Stimulated activated CD8-positive, alpha-beta memory T cell treated with anti-CD3 and anti-CD28 coated beads, Interleukin-15, amount 100 ng/mL, for 24 hours (primary cell): ENCODE measurements at places on chromosomes 1 and 21.

DNA sequence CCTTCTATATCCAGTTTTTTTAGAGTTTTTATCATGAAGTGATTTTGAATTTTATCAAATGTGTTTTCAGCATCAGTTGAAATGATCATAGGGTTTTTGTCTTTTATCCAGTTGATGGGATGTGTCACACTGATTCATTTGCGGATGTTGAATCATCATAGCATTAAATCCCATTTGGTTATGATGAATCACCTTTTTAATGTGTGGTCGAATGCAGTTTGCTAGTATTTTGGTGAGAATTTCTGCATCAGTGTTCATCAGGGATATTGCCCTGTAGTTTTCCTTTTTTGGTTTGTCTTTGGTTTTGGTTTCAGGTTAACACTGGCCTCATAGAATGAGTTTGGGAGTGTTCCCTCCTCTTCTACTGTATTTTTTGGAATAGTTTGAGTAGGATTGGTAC, 80.3 kb downstream of the DIRAS3 start:
- DNase-seq = no peak

- no peak for DNase-seq
These were observed 55.7 kb downstream of the CAPZB start for GRCh38 chr1:19429611-19430010.

GRCh38 chr1:168811176-168811575, 82.2 kb upstream of the DPT start:
- DNase-seq = no peak

DNA sequence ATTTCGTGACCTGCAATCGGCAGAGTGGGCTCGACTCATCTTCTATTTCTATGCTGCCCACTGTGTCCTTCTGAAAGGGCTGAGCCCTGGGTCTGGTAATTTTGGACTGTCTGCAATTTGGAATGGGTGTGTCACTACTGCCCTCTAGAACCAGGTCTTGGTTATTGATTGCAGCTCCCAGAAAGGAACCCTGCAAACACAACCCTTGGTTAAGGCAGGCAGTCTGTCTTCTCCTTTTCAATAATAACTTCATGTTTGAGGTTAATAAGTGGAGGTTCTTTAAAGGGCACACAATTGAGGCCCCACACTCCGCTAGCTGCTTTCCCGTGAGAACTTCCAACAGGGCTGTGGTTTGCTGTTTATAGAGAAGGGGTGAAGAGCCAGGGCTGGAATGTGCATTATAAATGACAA, 79.9 kb upstream of the LYST start:
- DNase-seq = no peak

DNA sequence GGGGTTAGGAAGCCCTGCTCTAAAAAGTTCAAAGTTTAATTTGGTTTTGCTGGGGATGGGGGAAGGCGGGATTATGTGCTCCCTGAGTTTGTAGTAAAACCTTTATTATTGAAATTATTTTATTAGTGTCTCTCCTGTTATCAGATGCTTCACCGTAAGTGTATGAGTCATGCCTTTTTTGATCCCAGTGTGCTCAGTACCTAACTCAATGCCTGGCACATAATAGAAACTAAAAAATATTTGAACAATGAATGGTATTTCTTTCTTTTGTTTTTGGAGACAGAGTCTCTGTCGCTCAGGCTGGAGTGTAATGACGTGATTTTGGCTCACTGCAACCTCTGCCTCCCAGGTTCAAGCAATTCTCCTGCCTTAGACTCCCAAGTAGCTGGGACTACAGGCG, 6.4 kb downstream of the SNRPE start:
- DNase-seq = no peak

- DNase-seq = no peak
These were observed 450 bp downstream of the SDE2 start for GRCh38 chr1:225998560-225999226.

DNA sequence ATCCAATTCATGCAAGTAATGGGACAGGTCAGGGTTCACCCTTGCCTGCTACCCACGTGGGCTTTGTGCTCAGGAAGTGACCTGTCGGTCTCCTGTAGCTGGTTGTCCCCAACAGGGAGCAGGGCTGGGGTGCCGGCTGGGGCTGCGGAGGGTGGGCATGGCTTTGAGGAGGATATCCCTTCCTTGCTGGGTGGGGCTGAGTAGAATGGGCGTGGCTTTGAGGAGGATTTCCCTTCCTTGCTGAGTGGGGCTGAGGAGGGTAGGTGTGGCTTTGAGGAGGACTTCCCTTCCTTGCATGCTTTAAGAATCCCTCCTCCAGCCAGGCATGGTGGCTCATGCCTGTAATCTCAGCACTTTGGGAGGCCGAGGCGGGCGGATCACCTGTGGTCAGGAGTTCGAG, 151.3 kb downstream of the CLIC6 start:
- DNase-seq = no peak

GRCh38 chr1:18936814-18937481, 19.5 kb downstream of the IFFO2 start:
- DNase-seq = no peak

DNA sequence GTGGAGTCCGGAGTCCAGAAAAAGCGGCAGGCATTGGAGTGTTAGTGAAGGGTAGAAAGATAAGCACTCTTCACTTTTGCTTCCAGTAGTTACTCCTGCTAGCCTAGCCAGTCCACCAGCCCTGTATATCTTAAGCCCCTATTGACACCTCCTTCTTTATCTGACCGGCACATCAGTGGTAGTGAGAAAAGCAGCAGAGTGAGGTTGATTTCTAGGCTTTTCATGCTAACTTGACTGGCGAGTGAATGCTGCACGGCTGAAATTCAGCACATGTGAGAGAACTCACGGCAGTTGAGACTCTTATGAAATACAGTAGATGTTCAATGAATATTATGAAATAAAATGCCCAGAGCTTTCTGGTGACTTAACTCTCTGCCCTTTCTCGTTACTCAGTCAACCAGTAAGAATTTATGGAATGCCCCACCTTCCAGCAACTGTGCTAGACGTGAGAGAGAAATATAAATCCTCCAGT, 128.2 kb downstream of the CACHD1 start:
- no peak for DNase-seq

DNA sequence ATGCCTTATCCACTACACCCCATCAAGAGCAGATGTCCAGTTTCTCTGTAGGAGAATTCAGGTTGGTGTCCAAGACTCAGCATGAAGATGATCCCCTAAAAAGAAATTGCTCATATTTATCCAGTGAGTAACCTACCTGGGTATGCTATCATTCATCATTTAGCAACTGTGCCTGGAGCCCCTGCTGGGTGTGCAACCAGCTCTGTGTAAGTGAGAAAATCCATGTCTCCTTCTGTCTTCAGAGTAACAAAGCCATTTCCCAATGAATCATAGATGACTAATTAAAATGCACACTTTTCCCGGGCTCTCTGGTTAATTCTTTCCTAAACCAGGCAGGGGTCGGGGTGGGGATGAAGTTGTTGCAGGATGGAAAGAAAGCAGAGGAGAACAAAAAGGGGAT, 35.8 kb downstream of the OLFML3 start:
- no peak for DNase-seq

- no peak for DNase-seq
These were observed 19.6 kb upstream of the TCEA3 start for GRCh38 chr1:23444104-23444533.

- no peak for DNase-seq
These were observed 18.5 kb upstream of the SAMD11 start for GRCh38 chr1:905071-905749.

DNA sequence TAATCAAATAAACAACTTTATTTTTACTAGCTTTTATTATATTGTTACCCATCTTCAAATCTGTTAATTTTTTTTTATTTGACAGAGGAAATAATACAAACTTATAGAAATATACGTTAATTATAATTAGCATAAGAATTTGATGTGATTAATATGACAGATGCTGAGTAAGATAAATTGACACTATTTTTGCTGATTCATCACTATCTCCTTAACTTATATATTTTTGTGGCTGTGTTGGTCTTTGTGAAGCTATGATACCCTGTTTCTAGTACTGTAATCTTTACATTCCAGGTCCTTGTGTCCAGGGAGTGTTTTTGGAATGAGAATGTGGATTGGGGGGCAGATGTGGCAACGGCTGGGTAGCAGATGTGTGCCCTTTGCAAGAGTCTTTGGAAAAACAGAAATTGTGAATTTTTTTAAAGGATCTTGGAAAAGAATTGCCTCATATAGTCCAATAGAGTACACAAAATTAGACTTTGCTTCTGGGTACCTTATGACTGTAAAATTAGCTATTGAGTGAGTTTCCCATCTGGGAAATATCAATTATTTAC, 102.6 kb downstream of the KCNK2 start:
- DNase-seq = no peak

- no peak for DNase-seq
These were observed 61.5 kb upstream of the SELENON start for GRCh38 chr1:25738499-25738898.

- DNase-seq = no peak
These were observed 16.6 kb downstream of the NAV1 start for GRCh38 chr1:201555593-201555945.

DNA sequence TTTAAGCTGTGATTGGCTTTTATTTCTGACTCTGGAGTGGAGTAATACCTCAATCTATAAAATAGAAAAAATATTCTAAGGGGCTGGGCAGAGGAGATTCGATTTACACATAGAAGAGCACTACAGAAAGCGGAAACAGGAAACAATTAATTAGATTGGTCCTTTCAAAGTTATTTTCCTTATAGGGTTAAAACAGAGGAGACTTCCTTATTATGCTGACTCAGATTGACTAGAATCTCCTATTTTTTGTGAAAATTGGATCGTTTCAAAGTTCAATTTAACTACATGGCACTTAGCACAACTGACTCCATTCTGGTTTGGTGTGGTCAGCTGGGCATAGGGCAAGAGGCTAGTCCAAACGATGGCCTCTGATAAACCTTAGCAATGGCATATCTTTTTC, 48.3 kb upstream of the NCAM2 start:
- no peak for DNase-seq

DNA sequence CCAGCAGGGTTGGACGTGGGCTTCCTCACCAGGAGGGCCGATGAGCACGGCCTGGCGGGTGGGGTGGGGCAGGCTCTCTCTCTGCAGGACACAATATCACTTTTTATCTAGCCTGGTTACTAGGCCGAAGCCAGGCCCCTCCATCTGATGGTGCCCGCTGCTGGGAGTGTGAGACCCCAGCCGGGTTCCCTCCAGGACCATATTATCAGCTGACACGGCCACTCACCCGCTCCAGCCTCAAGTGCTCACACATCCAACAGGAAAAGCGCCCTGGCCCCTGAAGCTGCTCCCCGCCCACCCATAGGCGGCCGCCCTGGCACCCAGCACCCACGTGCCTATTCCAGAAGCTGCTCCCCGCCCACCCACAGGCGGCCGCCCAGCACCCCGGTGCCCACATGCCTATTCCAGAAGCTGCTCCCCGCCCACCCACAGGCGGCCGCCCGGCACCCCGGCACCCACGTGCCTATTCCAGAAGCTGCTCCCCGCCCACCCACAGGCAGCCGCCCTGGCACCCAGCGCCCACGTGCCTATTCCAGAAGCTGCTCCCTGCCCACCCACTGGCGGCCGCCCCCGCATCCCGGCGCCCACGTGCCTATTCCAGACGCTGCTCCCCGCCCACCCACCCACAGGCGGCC, 5.0 kb downstream of the SLC19A1 start:
- DNase-seq = no peak

DNA sequence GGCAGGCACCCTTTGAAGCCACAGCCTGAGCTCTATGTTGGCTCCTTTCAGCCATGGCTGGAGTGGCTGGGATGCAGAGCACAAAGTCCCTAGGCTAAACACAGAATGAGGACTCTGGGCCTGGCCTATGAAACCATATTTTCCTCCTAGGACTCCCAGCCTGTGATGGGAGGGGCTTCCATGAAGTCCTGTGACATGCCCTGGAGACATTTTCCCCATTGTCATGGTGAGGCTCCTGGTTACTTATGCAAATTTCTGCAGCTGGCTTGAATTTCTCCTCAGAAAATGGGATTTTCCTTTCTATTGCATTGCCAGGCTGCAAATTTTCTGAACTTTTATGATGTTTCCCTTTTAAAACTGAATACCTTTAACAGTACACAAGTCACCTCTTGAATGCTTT, 61.3 kb downstream of the VCAM1 start:
- DNase-seq = no peak

GRCh38 chr21:35201288-35201687, 152.2 kb upstream of the RUNX1 start:
- DNase-seq = no peak

GRCh38 chr1:246165826-246166709, 341.0 kb downstream of the SMYD3 start:
- DNase-seq = no peak

- no peak for DNase-seq
These were observed 51.8 kb upstream of the ZSWIM5 start for GRCh38 chr1:45258059-45258650.

- DNase-seq = no peak
These were observed 7.7 kb downstream of the ENSA start for GRCh38 chr1:150621497-150622302.

GRCh38 chr1:210298936-210299335, 29.8 kb upstream of the HHAT start:
- DNase-seq = no peak

- no peak for DNase-seq
These were observed 307.0 kb downstream of the SETD4 start for GRCh38 chr21:35753308-35753707.

GRCh38 chr1:6179564-6180175, 451 bp downstream of the CHD5 start:
- no peak for DNase-seq

- no peak for DNase-seq
These were observed 120.4 kb upstream of the PTGFR start for GRCh38 chr1:78370356-78370755.

GRCh38 chr1:156796340-156797097, 20.1 kb downstream of the SH2D2A start:
- DNase-seq = no peak

GRCh38 chr1:74328851-74329250, 93.7 kb downstream of the TNNI3K start:
- no peak for DNase-seq

GRCh38 chr21:41255190-41255589, 61.4 kb upstream of the FAM3B start:
- DNase-seq = no peak

DNA sequence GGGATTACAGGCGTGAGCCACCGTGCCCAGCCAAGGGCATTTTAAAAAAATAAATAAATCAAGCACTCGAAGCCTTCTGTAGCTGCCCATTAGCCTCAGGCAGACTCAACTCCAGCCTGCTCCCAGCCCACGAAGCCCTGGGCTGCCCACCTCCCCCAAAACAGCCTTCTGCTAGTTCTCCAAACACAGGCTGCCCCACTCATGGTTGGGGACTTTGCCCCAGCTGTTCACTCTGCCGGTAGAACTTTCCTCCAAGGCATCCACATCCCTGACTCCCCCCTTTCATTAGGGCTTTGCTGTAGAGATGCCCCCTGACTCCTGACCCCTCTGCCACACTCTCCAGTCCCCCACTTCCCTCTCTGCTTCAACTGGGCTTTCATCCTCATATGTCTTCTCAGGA, 29.7 kb upstream of the LAPTM5 start:
- no peak for DNase-seq
